ENCODE measurements at places on chromosomes 6 and 20.
A peak's percentile ranks its signal among the peaks of the same experiment; 100 is the strongest.

- peak; percentile 59 for DNase-seq
Measured at GRCh38 chr6:54267798-54268197, 40.4 kb upstream of the TINAG start.

DNA sequence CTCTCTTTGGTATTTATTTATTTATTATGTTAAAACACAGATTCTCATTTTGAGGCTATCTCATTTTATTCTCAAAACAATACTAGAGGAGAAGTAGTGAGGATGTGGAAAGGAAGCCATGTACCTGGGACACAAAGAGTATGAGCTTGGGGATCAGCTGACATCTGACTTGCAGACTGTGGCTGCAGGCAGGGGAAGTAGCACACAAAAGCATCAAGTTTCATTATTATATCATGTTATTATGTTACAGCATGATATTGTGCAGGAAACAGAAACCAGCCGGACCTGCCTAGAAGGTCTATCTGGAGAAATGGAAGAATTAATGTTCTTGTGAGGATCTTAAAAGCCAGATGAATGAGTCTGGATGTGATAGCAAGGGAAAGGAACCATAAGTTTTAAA, 248.2 kb downstream of the KHDC1L start:
- no peak for DNase-seq

GRCh38 chr6:65285275-65285674, 421.8 kb downstream of the EYS start:
- DNase-seq = no peak

- DNase-seq = no peak
Measured at GRCh38 chr20:58117944-58118343, 110.5 kb downstream of the ANKRD60 start.
